ENCODE measurements at places on chromosomes 13 and 19. TPM values are rescaled to one million over a fixed set of nuclear protein-coding genes. Genes with fewer than 3 reads are reported as not detected.

GRCh38 chr19:45508861-45509691, 1.8 kb downstream of the VASP start:
- H3K4me1 ChIP-seq = peaks cover 14% of the 10 kb centered on the region
- peak overlapping the region; percentile 86 for H3K27ac ChIP-seq
- H3K36me3 ChIP-seq = peaks cover 9% of the 10 kb centered on the region
- H3K27me3 ChIP-seq = no peaks in the 10 kb centered on the region

MEDAG gene
- 3.5 TPM for polyA plus RNA-seq

- no peaks in the 10 kb centered on the region for H3K27me3 ChIP-seq
- H3K4me1 ChIP-seq = no peaks in the 10 kb centered on the region
- DNase-seq = no peak
- no peaks in the 10 kb centered on the region for H3K36me3 ChIP-seq
- H3K27ac ChIP-seq = no peak overlapping the region
Observed at GRCh38 chr19:11045536-11045935, 43.7 kb upstream of the LDLR start.

DNMT1 gene
- polyA plus RNA-seq = 141 TPM

B3GNT3 gene
- 0.12 TPM for polyA plus RNA-seq

CGB2 gene
- not detected for polyA plus RNA-seq

LRG1 gene
- 0.78 TPM for polyA plus RNA-seq

GRCh38 chr19:7766535-7766934, 3.5 kb downstream of the CLEC4M start:
- H3K27ac ChIP-seq = no peak overlapping the region
- no peak overlapping the region for H3K4me3 ChIP-seq
- no peaks in the 10 kb centered on the region for H3K4me1 ChIP-seq
- H3K36me3 ChIP-seq = no peaks in the 10 kb centered on the region

- H3K27me3 ChIP-seq = no peaks in the 10 kb centered on the region
- peaks cover 12% of the 10 kb centered on the region for H3K4me1 ChIP-seq
- H3K36me3 ChIP-seq = no peaks in the 10 kb centered on the region
- H3K27ac ChIP-seq = peak overlapping the region; percentile 72
- H3K4me3 ChIP-seq = no peak overlapping the region
- no peak for DNase-seq
Observed at GRCh38 chr13:49859560-49859959, 67.1 kb upstream of the KPNA3 start.

- H3K4me1 ChIP-seq = no peaks in the 10 kb centered on the region
- no peak overlapping the region for H3K4me3 ChIP-seq
- no peak overlapping the region for H3K27ac ChIP-seq
- peaks cover 5% of the 10 kb centered on the region for H3K36me3 ChIP-seq
Observed at GRCh38 chr13:98364179-98364578, 187.1 kb upstream of the RNF113B start.

- peaks cover 4% of the 10 kb centered on the region for H3K4me1 ChIP-seq
- no peaks in the 10 kb centered on the region for H3K27me3 ChIP-seq
- H3K27ac ChIP-seq = no peak overlapping the region
- H3K4me3 ChIP-seq = no peak overlapping the region
Observed at GRCh38 chr19:16121967-16122366, 10.3 kb downstream of the RAB8A start.

- no peak for DNase-seq
- peaks cover 61% of the 10 kb centered on the region for H3K27me3 ChIP-seq
- H3K4me3 ChIP-seq = no peak overlapping the region
- peaks cover 29% of the 10 kb centered on the region for H3K4me1 ChIP-seq
- no peaks in the 10 kb centered on the region for H3K36me3 ChIP-seq
Observed at GRCh38 chr19:45151320-45151719, 9.5 kb downstream of the NKPD1 start.

DNA sequence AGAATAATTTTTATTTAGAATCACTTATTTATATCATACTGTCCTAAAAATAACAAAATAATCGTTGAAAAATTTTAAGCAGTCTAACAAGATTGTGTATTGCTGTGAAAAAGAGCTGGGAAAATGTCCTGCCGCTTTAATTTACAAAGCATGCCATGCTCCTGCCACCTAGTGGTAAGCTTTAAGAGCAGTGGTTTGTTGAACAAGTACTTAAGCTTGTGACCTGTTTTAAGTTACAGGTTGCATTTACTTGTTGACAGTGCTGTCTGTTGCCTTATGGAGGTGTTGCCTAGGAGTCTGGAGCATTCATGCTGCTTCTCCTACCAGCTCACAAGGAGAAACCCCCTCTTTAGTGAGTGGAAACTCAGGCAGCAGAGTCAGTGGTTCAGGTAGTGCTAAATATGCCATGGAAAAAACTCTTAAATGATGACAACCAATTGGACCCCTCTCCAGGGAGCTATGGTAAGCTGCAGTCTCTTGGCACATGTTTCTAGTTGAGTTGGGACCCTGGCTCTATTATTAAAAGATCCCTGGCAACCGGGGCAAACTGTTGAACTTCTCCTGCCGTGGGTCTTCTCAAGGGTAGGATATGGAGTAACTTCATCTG, 68.4 kb downstream of the SPATA13 start:
- H3K27me3 ChIP-seq = no peaks in the 10 kb centered on the region
- H3K4me1 ChIP-seq = peaks cover 7% of the 10 kb centered on the region
- peak; percentile 72 for DNase-seq
- H3K4me3 ChIP-seq = no peak overlapping the region
- no peaks in the 10 kb centered on the region for H3K36me3 ChIP-seq

- H3K4me1 ChIP-seq = peaks cover 72% of the 10 kb centered on the region
- peak; percentile 86 for DNase-seq
- H3K27me3 ChIP-seq = no peaks in the 10 kb centered on the region
- H3K4me3 ChIP-seq = no peak overlapping the region
Observed at GRCh38 chr19:1164684-1165531, 9.2 kb downstream of the SBNO2 start.

DNA sequence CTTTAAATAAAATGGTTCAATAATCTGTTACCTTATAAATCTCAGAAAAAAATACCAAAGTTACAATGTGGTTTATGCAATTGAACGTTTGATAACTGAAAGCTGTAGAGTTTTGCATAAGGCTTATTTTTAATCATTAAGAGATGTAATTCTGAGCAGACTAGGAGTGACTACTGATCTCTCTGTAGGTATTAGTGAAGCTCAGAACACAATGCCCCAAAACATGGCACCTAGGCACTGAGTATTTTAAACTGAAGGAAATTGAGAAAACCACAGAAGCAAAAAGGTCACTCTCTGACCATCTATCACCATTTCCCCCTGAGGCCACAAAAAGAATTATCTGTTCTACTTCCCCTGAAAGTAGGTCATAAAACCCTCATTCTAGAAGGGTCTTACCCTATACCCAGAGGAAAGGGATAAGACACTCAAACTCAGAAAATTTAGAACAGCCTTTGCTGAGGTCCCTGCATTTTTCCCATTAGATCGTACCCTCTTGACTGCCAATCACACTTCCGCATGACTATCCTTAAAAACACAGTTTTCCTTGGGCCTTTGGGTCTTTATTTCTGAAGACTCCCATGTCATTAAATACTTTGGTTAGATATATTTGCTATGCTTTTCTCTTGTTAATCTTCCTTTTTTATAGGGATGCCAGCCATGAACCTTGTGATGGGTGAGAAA, 158.1 kb downstream of the PCDH9 start:
- DNase-seq = no peak
- H3K27ac ChIP-seq = no peak overlapping the region
- no peaks in the 10 kb centered on the region for H3K27me3 ChIP-seq

GRCh38 chr19:49417088-49417487, 6.2 kb downstream of the PTH2 start:
- no peak for DNase-seq
- peaks cover 22% of the 10 kb centered on the region for H3K27me3 ChIP-seq
- no peaks in the 10 kb centered on the region for H3K36me3 ChIP-seq

ZNF135 gene
- polyA plus RNA-seq = 27.9 TPM

GRCh38 chr19:58196901-58197616, 14.2 kb downstream of the ZNF274 start:
- peaks cover 6% of the 10 kb centered on the region for H3K36me3 ChIP-seq
- no peak for DNase-seq
- H3K27ac ChIP-seq = no peak overlapping the region
- H3K4me3 ChIP-seq = no peak overlapping the region

Measured in left lung (tissue), 14 donors.